ENCODE measurements at places on chromosomes 7 and 10. TPM values are rescaled to one million over a fixed set of nuclear protein-coding genes. Genes with fewer than 3 reads are reported as not detected.

The SFMBT2 gene
- 5.8 TPM for total RNA-seq

The C7orf57 gene
- total RNA-seq = 0.52 TPM

The DRGX gene
- not detected for total RNA-seq

The OGDH gene
- total RNA-seq = 91.1 TPM

The EEF1AKMT2 gene
- 18.6 TPM for total RNA-seq

The DNA2 gene
- 2.6 TPM for total RNA-seq

The HMX2 gene
- not detected for total RNA-seq

The SPAM1 gene
- not detected for total RNA-seq

The AGMO gene
- total RNA-seq = not detected

The SLC18A3 gene
- total RNA-seq = not detected

The AGAP9 gene
- total RNA-seq = 15.6 TPM

The ANXA8L1 gene
- 31.7 TPM for total RNA-seq

The R3HCC1L gene
- 10.7 TPM for total RNA-seq

The MINDY4 gene
- total RNA-seq = 12.4 TPM

The ADAMTS14 gene
- total RNA-seq = 0.25 TPM

The TET1 gene
- not detected for total RNA-seq

The VWA2 gene
- total RNA-seq = not detected

The WDFY4 gene
- not detected for total RNA-seq

The OR2A42 gene
- not detected for total RNA-seq

The PROSER2 gene
- 58.0 TPM for total RNA-seq

The AKR1C4 gene
- not detected for total RNA-seq

The VWDE gene
- 3.0 TPM for total RNA-seq

The TMEM213 gene
- total RNA-seq = not detected

The ZC3HAV1L gene
- total RNA-seq = 10.9 TPM

The CCDC136 gene
- total RNA-seq = 3.5 TPM

The GIMAP8 gene
- not detected for total RNA-seq

The JAKMIP3 gene
- not detected for total RNA-seq

The PPP1R17 gene
- total RNA-seq = not detected

The MOGAT3 gene
- not detected for total RNA-seq

The ZFYVE27 gene
- 25.7 TPM for total RNA-seq

The PIP gene
- not detected for total RNA-seq

The GSTO1 gene
- total RNA-seq = 54.6 TPM

The ATOH7 gene
- not detected for total RNA-seq

The HMX3 gene
- not detected for total RNA-seq

The CRYGN gene
- total RNA-seq = not detected

The ITPRID1 gene
- not detected for total RNA-seq

The SPOCK2 gene
- total RNA-seq = 1.2 TPM

The SPDYE9 gene
- total RNA-seq = not detected

The HTR7 gene
- 15.3 TPM for total RNA-seq

The ABCB4 gene
- total RNA-seq = not detected

The GDF10 gene
- not detected for total RNA-seq

The PRR15 gene
- 8.0 TPM for total RNA-seq

The LFNG gene
- 2.4 TPM for total RNA-seq

The ADRA2A gene
- not detected for total RNA-seq

The HTR5A gene
- not detected for total RNA-seq

The LOXL4 gene
- total RNA-seq = not detected

The ARID5B gene
- 10.9 TPM for total RNA-seq

All from MCF 10A (cell line).